Fibroblast of pulmonary artery (primary cell): ENCODE measurements at places on chromosomes 7 and 10.
A peak's percentile ranks its signal among the peaks of the same experiment; 100 is the strongest.

GRCh38 chr10:6321880-6322279 is 119.1 kb downstream of the PFKFB3 start:
- DNase-seq = peak; percentile 24

- peak; percentile 22 for DNase-seq
These were observed 1.6 kb downstream of the KIAA1217 start for GRCh38 chr10:24210501-24210900.

GRCh38 chr7:90596671-90597562 is 796 bp downstream of the CDK14 start:
- DNase-seq = peak; percentile 58

GRCh38 chr7:33816106-33816505 is 89.2 kb upstream of the BMPER start:
- DNase-seq = no peak

- DNase-seq = no peak
These were observed 23.2 kb upstream of the ARHGAP22 start for GRCh38 chr10:48627984-48628609.

GRCh38 chr7:26329520-26330255 is 38.0 kb downstream of the SNX10 start:
- no peak for DNase-seq

DNA sequence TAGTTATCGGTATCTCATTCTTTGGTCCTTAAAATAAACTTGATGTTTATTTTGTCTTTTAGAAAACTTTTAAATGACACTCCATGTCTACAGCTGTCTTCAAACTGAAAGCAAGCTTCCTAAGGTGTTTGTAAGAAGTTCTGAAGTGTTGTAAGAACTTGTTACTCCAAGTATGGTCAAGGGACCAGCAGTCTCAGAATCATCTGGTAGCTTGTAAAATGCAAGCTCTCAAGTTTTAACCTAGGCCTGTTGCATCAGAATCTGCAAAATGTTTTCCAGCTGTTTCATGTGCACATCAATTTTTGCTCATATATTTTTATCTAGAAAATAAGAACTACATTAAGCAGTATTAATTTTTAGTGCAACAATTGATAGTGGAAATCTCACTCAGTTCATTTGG is 104.1 kb downstream of the THSD7A start:
- DNase-seq = peak; percentile 29

- DNase-seq = no peak
These were observed 292.8 kb downstream of the SFMBT2 start for GRCh38 chr10:7117806-7118674.

DNA sequence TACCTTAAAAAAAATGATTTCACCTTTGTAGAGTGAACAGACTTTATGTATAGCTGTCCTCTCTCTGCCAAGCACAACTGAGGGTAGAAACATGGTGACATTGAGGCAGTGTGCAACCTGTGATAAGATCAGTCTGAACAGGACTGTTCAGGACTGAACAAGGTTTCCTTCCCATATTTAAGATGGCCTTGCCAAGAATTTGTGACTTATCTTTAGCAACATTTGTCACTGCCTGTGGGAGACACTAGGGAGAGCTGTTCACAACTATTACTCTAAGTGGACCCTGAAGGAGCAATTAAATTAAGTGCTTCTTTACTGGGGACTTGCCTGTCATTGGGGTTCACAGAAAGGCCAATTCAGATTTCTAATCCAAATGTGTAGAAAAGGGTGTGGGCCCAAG is 6.7 kb downstream of the OR13A1 start:
- DNase-seq = no peak

GRCh38 chr7:29080803-29081202 is 65.5 kb downstream of the CPVL start:
- no peak for DNase-seq

DNA sequence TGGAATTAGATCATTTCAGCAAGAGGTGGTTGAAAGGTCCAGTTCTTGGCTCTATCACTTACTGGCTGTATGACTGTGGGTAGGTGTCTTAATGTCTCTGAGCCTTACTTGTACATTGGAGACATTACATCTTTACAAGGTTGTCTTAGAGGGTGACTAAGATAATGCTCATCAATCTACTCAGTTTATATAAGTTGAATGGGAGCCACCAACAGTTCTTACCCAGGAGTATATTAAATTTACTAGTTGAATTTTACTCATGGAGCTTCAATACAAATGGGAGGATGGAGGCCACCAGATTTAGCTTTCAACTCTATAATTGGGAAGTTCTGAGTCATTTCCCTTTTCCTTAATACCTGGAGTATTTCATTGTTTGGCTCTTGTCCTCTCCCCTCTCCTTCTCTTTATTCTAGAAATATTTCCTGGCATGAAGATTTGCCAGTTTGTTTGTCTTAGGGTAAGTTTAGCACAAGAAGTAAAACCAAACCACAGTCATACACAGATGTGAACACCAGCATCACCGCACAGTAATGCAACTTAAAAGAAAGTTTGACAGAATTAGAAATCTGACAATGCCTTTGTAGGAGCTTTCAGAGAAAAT is 222.8 kb downstream of the LRMDA start:
- peak; percentile 37 for DNase-seq

DNA sequence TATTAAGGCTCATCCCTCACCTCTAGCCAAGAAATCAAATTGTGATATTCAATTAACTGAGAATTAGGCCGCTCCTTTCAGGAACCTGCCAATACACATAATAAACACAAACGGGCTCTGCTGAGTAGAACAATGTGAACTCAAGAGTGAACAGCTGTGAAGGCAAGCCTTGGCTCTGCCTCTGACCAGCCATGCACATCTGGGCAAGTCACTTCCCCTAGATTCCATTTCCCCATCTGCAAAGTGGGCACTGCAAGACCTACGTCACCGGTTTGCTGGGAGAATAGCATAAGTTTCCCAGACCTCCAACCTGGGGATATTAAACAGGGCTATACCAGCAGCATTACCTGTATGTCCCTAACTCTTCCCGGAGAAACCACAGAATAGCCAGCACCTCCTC is 355.2 kb downstream of the TNS3 start:
- no peak for DNase-seq

GRCh38 chr10:35758076-35758475 is 116.0 kb upstream of the FZD8 start:
- DNase-seq = peak; percentile 46

- no peak for DNase-seq
These were observed 68.6 kb downstream of the ADAM22 start for GRCh38 chr7:88002617-88003016.

GRCh38 chr10:6699336-6699735 is 119.3 kb upstream of the PRKCQ start:
- DNase-seq = no peak

DNA sequence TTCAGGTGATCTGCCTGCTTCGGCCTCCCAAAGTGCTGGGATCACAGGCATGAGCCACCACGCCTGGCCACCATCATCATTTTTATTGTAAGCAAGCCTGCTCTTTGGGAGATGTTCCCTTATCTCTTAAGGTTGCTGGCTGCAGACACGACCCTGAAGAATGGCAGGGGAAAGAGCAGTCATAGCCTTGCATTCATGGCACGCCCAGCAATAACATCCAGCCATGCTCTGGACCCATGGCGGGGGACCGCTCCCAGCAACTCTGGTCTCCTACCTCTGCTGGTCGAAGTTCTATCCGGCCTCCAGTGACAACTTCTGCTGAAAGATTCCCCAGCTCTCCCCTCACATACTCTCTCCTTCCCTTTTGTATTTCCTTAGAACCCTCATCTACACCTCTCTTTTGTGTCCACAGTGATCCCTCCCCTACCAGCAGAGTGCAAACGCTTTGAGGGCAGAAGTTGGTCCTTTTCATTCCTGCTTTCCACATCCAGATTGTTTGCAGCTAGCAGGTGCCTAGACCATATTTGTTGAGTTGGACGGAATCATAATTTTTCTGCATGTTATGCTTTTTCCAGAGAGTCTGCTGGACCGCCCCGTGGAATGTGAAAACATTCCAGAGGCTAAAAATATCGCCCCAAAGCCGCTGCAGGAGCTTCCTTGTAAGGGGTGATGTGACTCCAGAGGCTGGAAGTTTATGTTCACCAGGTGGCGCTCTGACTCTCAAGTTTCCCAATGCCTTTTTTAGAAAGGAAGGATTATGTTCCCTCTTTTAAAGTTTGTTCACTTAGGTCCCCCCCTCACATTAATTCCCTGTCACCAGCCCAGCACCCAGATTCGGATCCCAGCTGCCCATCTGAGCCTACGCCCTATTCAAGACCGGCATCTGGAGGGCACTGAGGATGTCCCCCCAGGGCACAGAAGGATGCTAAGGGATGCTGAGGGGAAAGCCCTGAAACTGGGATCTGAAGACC is 4.3 kb upstream of the MARVELD1 start:
- DNase-seq = peak; percentile 87

GRCh38 chr7:30910411-30911073 is 1.1 kb upstream of the AQP1 start:
- no peak for DNase-seq

DNA sequence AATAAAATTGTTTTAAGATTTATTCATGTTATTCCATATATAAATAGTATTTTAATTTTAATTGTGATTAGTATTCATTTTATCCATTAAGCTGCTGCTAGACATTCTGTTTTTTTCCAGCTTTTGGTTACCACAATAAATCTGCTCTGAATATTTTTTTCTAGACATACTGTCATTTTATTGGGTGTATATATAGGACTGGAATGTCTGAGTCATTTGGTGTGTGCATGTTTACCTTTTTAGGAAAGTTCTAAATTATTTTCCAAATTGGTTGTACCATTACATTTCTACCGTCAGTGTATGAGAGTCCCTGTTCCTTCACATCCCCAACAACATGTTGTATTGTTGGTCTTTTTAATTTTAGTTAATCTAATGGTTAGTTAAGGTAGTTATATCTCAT is 1138.1 kb downstream of the REEP3 start:
- no peak for DNase-seq

DNA sequence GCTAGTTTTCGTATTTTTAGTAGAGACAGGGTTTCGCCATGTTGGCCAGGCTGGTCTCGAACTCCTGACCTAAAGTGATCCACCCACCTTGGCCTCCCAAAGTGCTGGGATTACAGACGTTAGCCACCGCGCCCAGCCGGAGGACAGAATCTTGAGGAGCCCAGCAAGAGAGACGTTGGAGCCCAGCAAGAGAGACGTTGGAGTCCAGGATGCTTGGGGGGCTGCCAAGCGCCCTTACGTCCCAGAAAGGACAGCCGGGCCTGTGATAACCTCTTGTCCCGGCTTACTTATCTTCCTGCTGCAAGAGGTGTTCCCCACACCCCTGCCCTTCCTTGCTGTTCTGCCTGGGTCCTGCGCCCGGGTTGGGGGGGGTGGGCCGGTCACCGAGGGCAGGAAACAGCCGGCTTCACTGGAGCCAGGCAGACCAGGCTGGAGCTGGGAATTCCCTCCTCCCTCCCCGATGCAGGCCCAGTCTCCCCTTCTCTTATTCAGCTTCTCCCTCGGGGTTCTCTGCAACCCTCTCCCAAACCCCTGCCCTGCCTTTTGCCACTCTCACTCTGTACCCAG is 1.9 kb upstream of the EPHB4 start:
- no peak for DNase-seq

DNA sequence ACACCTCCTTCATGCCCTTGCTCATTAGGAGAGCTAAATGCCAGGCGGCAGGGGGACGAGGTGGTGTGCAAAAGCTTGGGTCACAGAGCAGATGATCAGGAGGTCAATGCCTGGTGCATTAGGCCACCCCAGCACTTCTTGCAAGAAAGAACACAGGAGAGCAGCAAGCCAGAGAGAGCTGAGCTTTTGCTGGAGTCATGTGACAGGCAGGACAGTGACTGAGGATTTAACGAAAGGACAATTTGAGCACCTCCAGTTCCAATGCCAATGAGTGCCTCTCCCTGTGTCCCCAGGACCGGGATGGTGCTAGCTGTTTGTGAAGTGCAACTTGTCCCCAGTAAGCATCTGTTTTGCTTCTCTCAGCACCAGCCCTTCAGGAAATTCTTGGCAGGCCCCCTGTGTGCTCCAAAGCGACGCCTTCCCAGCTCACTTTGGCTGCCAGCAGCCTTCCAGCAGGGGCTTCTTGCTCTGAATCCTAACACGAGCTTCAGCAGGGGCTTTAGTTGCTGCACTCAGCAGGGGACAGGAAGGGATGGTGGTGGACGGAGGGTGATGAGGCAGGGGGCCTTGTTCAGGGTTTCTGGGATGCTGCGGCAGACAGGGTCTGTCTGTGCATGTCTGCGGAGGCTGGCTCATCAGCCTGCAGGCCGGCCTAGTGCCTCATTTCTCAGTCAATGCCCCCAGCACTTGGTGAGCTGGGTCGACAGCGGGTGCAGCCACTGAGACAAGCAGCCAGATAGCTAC is 368.1 kb downstream of the RPS24 start:
- no peak for DNase-seq

GRCh38 chr7:131905471-131905973 is 349.1 kb upstream of the PODXL start:
- DNase-seq = no peak

DNA sequence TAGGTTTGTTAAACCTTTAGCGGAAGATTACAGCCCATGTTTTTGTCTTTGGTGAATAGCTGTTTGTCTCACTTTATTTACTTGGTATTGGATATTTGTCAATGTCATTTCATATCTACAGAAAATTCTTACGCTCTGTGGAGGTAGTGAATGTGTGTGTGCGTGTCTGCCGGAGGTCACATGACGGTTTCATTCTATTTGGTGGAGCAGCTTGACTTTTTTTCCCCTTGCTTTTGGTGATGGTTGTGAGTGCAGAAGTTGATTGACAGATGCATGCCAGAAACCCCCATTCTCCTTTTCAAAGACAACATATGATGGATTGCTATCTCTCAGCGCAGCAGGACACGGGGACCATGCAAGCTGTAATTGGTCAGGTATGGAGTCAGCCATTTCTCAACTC is at the start of gene POU6F2:
TSS of gene POU6F2 (plus strand) at position 225 of the 400 bp plus-strand sequence. CDS start at position 270, 45 bp downstream.
- DNase-seq = no peak

GRCh38 chr10:93746844-93747284 is 10.9 kb upstream of the LGI1 start:
- peak; percentile 85 for DNase-seq

DNA sequence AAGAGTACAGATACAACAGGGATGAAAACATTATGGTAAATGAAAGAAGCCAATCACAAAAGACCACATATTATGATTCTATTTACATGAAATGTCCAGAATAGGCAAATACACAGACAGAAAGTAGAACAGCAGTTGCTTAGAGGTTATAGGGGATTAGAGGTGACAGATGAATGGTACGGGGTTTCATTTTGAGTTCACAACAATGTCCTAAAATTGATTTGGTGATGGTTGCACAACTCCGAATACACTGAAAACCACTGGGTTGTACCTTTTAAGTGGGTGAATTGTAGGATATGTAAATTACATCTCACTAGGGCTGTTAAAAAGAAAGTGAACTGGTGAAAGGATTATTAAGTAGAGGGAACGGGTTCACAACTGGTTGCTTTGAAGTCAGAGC is 76.3 kb upstream of the MRLN start:
- no peak for DNase-seq

- DNase-seq = peak; percentile 77
These were observed 176.1 kb upstream of the KLF14 start for GRCh38 chr7:130909881-130910672.

DNA sequence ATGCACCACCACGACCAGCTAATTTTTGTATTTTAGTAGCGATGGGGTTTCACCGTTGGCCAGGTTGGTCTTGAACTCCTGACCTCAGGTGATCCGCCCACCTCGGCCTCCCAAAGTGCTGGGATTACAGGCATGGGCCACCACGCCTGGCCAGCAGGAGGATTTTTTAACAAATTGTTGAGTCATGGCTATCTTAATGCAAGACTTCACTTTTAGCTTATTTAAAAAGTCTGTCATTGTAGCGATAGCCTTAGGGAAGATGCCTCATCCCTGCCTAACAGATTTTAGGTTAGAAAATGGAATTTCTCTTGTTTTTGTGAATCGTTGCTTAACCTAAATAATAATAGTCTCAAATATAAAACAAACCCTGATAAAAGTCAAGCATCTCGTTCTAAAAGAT is 35.5 kb downstream of the PPP2R2D start:
- no peak for DNase-seq

GRCh38 chr7:30202671-30203070 is 67.9 kb downstream of the MTURN start:
- no peak for DNase-seq
